ACHN (cell line): ENCODE measurements at places on chromosomes 6 and 20.

DNA sequence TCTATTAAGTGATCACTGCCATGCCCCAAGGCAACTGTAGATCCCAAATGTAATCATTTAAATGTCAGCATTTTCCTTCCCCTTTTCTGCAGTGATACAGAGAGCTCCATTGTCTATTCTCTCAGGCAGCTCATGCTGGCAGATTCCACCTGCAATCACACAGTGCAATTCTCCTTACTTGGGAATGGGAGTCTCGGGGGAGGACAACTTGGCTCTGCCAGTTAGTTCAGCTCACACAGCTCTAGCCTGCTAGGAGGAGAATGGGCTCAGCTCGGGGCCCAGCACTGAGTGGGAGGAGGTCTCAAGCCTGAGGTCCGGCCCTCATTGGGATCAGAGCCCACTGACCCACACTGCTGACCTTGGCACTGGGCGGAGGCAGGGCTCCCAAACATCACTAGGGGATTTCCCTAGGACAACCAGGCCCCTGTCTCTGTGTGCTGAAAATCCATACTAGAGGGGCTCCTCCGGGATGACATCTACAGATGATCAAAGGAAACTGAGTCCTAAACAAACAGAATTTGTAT, 109.2 kb upstream of the ASF1A start:
- DNase-seq: no peak

DNA sequence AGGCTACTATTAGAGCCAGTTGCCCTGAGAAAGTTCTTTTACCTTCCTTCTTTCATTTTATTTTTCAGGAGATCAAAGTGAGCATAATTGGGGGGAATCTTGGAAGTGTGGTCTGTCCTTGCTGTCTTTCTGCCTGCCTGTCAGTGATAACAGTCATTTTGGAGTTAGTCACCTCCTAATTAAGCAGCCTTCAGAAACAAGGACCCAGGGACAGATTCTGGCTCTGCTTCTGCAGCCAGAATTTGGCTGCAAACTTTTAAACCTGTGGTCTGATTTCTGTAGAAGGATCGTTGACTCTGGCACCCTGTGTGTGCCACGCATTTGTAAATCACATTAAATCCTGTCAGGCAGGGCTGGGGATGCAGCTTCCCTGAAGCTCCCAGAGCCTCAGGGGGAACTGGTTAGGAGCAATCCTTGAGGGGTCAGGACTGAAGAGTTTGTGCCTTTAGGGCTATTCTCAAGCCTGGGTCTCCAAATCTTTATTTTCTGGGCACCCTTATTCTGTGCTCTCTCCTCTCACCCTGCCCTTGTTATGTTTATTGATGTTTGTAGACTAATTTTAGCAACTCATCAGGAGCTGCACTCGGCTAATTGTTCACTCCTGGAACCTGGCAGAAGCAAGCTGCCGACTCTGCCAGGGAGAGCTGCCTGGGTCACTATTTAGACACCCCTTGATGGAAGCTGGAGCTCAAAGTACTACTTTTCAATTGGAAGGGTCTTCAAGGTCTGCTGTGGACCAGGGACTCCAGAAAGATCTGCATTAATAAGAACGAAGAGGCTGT, 6.8 kb downstream of the NOX3 start:
- DNase-seq: no peak

GRCh38 chr6:31826793-31827285, 699 bp upstream of the HSPA1B start:
- DNase-seq: no peak

GRCh38 chr6:42022755-42023384, 27.5 kb upstream of the TAF8 start:
- DNase-seq: no peak

DNA sequence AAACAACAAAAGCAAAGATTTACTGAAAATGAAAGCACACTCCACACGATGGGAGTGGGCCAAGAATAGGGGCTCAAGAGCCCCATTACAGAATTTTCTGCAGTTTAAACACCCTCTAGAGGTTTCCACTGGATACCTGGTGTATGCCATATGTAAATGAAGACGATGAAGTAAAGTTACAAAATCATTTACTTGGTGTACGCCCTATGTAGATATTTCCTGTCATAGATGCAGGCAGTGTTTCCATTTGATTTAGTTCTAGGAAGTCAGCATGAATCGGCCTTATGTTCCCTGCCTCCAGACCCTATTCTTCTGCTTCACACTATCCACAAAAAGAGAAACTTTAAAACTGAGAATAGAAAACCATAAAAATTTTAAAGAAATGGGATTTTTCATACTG, 404.4 kb upstream of the GJE1 start:
- no peak for DNase-seq

GRCh38 chr20:38315290-38315966, 11.5 kb downstream of the BPI start:
- DNase-seq: no peak

- DNase-seq: no peak
These were observed 42.8 kb upstream of the HFE start for GRCh38 chr6:26044140-26045064.

GRCh38 chr6:167094820-167095637, 27.9 kb upstream of the CCR6 start:
- no peak for DNase-seq

DNA sequence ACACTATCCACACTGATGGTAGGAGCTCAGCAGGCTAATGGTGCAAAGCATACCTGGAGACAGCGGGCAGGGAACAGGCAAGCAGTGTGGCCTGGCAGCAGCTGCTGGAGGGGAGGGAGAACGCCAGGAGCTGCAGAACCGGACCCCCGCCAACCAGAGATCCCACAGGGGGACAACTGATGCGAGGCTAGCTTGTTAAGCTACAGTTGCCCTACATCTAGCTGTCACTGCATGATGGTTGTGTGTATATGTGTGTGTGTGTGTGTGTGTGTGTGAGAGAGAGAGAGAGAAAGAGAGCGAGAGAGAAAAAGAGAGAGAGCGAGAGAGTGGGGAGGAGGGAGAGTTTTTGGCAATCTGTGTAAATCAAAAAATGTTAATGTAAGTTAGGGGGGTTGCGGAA, 69.7 kb upstream of the NHSL1 start:
- DNase-seq: no peak

DNA sequence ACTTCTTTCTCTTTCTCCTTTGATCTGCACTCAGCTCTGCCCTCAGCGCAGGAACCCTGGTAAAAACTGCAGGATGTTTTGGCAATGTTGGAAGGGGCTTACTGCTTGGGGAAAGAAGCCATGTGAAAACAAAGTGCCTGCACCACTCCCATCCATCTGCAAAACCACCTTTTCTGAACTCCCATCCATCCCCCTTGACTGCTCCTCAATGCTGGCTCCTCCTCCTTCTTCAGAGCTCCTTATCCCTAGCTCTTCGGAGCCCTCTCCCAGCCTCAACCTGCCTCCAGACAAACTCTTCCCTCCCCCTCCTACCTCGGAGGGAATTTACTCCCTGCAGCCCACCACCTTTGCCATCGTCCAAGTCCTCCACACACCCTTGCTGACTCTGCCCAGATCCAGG, 4.2 kb upstream of the ZBTB12 start:
- no peak for DNase-seq

DNA sequence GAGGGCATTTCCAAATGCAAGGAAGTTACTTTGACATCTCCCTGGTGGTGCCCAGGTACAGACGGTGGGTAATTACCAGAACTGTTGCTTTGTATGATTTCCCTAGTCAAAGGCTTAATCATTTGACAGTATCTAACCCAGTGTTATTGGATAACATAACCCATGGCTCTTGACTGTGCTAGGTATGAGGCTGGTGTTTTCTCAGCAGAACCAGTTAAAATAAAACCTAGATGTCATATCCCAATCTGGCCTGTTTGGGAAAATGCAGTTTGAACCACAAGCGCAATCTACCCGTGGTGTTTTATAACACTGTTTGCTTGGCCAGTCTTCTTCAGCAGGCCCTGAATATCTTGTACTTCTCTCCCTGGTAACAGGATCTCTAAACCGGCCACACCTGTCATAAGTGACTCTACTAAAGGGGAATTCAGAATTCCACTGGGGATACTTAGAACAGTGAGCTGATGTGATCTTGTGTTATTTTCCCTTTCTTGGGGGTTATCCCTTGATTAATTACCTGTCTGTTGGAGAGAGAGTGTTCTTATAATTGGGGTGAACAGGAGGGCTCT, 32.8 kb downstream of the PPP1R14C start:
- DNase-seq: peak; percentile 11

GRCh38 chr20:52619671-52620070, 352.5 kb upstream of the TSHZ2 start:
- no peak for DNase-seq

GRCh38 chr6:34195726-34196115, 41.0 kb upstream of the HMGA1 start:
- no peak for DNase-seq

DNA sequence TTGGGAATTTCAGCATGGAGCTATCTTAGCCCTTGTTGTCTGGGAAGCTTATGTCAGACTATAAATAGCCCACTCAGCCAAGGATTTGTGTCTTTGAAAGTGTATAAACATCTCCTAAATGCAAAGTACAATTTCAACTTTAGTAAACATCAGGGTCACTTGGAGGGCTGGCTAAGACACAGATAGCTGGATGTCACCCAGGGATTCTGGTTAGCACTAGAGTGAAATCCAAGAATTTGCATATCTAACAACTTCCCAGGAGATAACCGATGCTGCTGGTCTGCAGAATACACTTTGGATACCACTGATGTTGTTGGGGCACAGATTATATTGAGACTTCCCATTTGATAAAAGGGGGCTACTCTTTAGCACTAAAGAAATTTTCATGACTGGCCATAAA, 130.9 kb downstream of the PAX1 start:
- no peak for DNase-seq

GRCh38 chr6:31083742-31084354, 28.5 kb downstream of the C6orf15 start:
- peak; percentile 31 for DNase-seq

DNA sequence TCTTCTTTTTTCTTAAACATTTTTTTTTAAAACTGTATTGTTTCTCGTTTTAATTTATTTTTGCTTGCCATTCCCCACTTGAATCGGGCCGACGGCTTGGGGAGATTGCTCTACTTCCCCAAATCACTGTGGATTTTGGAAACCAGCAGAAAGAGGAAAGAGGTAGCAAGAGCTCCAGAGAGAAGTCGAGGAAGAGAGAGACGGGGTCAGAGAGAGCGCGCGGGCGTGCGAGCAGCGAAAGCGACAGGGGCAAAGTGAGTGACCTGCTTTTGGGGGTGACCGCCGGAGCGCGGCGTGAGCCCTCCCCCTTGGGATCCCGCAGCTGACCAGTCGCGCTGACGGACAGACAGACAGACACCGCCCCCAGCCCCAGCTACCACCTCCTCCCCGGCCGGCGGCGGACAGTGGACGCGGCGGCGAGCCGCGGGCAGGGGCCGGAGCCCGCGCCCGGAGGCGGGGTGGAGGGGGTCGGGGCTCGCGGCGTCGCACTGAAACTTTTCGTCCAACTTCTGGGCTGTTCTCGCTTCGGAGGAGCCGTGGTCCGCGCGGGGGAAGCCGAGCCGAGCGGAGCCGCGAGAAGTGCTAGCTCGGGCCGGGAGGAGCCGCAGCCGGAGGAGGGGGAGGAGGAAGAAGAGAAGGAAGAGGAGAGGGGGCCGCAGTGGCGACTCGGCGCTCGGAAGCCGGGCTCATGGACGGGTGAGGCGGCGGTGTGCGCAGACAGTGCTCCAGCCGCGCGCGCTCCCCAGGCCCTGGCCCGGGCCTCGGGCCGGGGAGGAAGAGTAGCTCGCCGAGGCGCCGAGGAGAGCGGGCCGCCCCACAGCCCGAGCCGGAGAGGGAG, 580 bp downstream of the VEGFA start:
- peak; percentile 62 for DNase-seq

DNA sequence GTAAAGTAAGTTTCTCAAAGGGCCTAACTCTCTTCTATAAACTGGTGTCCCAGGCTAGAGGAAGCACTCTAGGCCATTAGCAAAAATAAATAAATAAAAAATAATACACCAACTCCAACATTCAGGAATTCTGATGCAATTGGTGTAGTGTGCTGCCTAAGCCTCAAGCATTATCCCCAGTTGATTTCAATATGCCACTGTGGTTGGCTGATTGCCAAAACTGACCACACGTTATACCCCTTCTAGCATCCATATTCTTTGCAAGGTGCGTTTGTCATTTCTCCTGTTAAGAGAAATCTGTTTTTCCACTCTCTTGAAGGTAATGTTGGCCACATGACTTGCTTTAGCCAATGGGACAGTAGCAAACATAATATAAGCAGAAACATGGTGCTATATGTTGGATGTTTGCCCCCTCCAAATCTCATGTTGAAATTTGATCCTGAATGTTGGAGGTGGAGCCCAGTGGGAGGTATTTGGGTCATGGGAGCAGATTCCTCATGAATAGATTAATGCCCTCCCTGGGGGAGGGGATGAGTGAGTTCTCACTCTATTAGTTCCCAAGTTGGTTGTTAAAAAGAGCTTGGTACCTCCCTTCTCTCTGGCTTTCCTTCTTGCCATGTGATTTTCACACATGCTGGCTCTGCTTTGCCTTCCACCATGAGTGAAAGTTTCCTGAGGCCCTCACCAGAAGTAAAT, 71.9 kb upstream of the PLCB4 start:
- no peak for DNase-seq

GRCh38 chr6:127397729-127398630, 54.6 kb upstream of the ECHDC1 start:
- no peak for DNase-seq

DNA sequence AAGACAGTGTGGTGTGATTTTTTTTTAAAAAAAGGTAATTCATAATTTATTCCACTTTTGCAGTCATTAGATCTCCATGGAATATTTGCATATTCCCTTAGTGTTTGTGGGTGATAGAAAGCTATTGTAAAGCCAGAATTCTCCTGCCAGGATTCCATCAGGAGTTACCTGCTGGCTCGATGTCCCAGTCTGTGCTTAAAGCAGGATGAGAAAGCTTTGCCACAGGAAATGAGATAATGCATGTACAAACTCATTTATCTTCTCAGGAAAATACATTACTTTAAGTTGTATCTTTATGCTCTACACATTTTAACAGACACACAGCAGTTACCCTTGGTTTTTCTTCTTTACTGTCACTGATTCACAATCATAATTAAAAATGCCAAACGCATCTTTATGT, 553.0 kb downstream of the CD109 start:
- no peak for DNase-seq

DNA sequence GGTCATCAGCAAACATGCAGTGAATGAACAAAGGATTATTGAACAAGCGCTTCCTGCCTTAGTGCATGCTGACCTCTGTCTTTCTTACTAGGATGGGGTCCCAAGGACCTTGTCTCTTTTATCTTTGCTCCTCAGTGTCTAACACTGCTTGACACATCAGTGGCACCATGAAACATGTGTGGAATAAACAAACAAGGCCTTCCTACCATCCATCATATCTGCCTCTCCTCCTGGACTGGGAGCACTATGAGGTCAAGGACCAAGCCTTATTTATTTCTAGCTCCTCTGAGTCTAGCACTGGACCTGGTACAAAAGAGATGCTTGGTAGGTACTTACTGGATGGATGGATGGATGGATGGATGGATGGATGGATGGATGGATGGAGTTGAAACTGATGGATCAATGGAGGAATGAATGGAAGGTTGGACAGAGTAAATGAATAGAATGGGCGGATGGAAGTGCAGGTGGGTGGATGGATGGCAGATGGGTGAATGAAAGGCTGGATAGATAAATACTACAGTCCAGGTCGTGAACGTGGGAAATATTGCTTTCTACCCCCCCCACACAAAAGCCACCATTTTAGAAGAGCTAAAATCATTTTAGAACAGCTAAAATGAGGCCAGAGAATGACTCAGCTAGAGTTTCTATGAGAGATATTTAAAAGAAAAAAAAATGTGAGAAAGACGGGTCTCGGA, 104.1 kb upstream of the PTPN1 start:
- no peak for DNase-seq

GRCh38 chr6:110315207-110315868, 42.8 kb downstream of the METTL24 start:
- DNase-seq: no peak

GRCh38 chr6:39007575-39007974, 41.0 kb upstream of the GLP1R start:
- DNase-seq: no peak

- DNase-seq: no peak
These were observed 159.3 kb downstream of the PRKN start for GRCh38 chr6:162568266-162568665.
